ENCODE measurements at places on chromosomes 7 and 10.

- no peak for DNase-seq
Observed at GRCh38 chr7:30451539-30452279, 26.9 kb downstream of the NOD1 start.

DNA sequence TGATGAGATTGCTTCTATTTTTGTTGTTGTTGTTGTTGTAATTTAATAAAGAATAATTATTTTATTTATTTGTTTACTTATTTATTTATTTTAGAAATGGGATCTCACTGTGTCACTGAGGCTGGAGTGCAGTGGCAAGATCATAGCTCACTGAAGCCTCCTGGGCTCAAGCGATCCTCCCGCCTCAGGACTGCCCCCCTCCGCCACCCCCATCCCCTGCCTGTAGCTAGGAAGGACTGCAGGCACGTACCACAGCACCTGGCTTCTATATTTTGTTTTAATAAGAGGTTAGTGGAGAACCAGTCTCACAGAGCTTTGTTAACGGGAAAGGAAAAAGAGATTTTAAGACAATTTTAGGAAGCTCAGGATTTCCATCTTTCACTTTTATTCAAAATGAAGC lies 19.5 kb upstream of the SMC3 start:
- DNase-seq, result no peak

GRCh38 chr7:92837000-92837749 lies 802 bp upstream of the CDK6 start:
- DNase-seq, result peak; percentile 42

DNA sequence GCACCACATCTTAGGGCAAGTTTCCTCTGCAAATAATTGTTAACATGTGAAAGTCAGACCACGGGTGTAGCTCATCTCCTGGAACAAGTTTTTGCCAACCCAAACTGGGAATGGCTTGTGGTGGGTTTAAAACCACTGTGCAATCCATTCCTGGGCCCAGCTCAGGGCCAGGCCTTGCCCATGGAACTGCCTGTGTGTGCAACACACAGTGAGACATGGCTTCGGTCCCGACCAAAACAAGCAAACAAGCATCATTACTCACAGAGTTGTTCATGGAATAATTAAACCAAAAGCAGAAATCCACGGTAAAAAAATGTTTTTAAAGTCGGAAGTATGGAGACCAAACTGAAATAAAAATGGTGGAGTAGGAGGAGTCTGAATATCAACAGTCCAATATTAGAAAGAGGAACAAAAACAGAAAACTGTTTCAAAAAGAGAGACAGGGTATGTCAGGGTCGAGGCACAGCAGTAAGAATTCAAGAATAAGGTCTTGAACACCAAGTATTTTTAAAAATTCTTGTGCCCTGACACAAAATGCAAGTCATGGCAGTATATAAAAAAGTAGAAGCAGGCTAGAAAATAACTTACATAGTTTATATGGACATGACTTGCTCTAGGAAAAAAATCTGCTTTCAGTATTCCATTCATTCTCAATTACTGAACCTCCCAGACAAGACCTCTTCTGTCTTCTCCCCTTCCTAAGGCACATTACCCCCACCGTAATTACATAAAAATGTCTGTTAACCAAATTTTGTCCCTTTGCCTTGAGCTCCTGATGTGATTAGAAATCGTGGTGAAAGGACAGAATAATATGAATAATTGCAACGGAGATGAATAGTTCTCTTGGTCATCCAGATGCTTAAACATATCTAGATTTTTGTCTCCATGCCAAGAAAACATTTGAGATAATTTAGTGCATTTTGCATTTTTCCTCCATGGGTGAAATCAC lies 88.4 kb downstream of the FAS start:
- DNase-seq, result no peak

GRCh38 chr7:116956477-116956804 lies 3.1 kb downstream of the ST7 start:
- DNase-seq, result no peak

DNA sequence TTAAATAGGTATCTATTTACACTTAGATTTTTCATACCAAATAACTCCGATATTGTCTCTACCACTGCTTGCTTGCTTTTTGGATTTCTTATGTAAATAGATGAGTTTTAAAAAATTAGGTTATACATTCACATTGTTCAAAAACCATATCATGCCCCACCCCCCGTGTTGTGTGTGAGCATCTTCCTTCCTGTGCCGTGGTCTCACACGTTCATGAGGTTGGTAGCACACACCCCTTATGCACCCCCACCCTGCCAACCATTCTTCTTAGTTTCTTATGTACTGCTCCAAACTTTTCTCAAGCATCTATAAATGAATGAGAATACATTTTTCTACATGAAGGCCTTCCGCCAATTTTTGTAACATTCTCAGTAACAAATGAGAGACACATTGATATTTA lies 115.6 kb downstream of the FANK1 start:
- no peak for DNase-seq

- peak; percentile 10 for DNase-seq
Observed at GRCh38 chr7:121329191-121330052, 622 bp downstream of the WNT16 start.

DNA sequence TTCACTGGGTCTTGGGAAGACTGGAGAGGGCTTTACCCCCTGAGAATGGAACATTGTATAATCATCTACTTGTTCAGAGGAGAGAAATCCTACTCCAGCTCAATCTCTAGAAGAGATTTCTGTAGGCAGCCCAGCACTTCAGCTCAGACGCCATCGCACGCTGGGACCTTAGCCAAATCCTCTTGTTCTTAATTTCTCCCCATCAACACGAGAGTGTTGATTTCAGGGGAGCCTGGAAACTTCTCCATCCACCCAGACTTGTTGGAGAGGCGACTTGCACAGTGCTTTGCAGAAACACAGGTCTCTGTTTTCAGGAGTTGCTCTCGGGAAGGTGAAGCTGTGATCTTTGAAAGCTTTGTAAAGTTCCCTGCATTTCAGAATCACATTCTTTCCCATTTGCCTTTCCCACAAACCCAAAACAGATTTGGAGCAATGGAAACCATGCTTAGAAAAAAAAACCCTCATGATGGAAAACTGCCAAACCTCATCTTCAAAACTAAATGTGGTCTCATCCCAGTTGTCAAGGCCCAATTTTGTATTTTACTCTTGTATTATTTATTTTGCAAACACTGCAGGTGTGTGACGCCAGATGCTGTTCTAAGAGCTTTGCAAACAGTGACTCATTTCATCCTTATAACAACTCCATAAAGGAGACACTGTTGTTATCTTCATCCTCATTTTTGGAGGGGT lies 60.9 kb downstream of the CALML3 start:
- DNase-seq, result no peak

DNA sequence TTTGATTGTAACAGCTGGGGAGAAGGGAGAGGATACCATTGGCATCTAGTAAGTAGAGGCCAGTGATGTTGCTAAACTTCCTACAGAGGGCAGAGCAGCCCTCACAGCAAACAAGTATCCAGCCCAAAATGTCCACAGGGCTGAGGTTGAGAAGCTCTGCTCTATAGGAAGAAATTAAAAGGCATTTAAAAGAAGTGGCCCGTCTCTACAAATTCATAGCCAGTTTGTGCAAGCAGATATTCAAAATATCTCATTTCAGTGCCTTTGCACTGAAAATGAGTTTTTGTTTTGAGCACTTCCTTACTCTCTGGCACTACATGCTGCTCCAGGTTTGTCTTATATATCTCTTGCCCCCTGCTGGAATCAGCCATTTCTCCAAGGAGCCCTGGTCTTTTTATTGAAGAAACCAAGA lies 330.0 kb downstream of the BBS9 start:
- DNase-seq, result no peak

- peak; percentile 13 for DNase-seq
Observed at GRCh38 chr10:51063659-51064535, 10.4 kb upstream of the PRKG1 start.

DNA sequence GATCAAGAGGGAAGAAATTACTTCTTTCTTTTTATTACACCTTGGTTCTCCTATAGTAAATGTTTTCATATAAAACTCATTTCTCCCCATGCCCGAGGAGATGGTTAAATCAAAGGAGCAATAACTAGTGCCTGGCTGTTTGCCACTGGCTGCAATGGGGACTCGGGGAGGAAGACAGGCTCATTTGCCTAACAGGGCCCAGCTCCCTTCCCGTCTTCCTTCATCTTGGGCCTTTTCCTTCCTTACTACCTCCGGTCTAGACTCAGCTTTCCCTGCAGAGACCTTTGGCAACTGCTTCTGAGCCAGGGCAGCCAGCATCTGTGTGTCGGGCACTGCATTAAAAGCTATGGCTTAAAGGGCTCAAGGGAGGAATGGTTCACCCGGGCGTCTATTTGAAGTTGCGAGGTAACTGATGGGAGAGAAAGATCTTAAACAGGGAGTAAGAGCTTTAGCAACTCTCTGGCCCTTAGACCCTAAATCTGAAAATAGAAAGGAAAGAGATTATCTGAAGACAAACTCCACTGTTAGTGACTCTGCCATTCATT lies 63.5 kb downstream of the CALD1 start:
- no peak for DNase-seq
